ENCODE measurements at places on chromosomes 3 and 15.

DNA sequence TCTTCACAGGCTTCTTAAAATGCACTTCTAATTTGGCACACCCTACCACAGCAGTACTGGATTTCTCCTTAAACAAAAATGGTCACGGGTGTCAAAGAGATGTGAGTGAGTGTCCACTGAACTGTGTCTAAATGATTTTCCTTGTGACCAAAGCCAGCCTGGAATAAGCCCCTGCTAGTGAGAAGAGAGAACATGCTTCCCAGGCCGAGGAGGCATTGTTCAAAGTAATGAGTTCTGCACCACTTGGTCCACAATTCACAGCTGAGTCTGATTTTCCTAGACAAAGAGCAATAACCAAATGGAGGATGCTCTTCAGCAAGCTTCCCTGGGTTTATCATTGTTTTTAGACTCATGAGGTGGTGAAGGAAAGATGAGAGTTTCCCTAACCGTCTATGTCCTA lies 3.8 kb downstream of the PLCH1 start:
- no peak for DNase-seq

GRCh38 chr3:127915937-127916493 lies 983 bp downstream of the KBTBD12 start:
- DNase-seq = no peak

DNA sequence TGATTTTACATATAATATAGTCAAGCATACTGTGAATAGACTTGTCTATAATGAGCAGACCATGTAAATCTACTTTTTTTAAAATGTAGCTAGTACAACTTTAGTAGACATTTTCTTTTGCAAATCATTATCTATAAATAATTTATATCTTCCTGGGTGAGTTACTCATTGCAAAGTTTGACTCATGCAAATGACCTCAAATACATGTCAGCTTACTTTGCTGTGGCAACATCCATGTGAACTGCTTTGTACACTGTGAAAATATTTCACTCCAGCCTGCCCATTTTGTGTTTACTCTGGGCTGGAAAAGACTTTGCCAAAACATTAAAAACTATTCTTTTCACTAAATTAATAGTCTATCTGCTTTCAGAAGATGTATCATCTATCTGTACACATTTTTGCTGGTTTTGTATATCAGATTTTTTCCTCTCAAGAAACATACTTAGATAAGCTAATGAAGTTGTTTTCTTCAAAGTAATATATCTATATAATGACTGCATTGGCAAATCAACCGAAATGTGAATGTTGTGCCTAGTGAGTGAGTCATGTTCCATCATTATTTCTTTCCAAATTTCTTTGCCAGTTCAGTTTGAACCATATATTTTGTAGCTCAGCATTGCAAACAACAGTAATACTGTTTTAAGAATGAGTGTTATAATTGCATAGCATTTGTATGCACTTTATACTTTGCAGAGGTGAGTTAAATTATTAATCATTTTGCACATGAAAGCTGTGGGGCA lies 26.5 kb downstream of the IGSF10 start:
- DNase-seq = no peak

DNA sequence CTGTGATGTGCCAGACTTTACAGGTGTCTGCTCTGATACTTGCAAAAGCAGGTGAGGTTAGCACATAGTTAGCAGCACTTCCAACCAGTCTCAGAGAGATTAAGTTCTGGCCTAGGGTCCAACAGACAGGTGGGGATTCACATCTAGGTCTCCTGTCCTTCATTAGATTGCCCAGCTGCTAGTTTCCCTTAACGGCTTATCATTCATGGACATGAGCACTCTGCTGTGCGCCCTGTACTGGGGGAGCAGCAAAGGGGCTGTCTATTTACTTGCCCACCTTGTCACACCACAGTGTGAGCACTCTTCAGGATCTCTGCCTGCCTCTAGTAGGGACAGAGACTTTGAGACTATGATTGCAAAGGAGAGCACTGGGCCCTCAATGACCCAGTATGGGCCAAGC lies 8.7 kb downstream of the SPSB4 start:
- DNase-seq = no peak

DNA sequence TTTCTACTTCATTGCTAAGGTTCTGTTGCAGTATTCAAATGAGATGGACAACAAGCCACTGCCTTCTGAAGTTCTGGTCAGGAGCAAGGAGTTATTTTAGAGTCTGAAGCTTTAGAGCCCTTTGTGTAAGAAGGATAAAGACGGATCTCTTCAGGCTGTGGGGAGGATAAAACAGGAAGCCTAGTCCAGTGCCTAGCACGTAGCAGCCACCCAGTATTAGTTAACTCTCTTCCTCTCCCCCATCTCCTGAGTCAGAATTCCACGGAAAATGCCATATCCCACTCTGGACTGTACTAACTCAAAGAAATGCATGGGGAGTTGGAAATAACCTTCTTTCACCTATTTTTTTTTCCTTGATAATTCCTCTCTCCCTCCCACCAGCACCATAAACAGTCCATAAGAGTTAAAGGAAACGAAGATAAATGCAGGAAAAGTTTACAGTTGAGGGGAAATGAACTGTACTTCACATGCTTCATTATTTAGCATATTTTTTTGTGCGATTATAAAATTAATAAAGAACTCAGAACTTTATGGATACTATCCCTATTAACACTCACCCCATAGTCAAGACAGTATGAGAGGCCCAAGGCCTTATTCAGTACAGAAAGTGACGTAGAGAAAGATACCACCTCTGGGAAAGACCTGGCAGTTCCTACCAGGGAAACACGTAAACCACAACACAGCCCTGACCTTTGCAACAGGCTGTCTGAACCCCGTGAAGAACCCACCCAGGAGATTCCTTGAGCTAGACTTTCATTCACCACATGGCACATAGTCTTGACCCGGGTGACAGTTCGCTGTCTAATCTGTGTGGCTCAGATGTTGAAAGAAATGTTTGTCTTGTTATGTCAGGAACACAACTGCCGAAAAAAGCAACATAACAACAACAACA lies 9.2 kb downstream of the IGF2BP2 start:
- no peak for DNase-seq

GRCh38 chr3:100277255-100277800 lies 16.5 kb downstream of the TBC1D23 start:
- DNase-seq = no peak

GRCh38 chr3:112253301-112253971 lies 40.6 kb downstream of the SLC9C1 start:
- DNase-seq = no peak

DNA sequence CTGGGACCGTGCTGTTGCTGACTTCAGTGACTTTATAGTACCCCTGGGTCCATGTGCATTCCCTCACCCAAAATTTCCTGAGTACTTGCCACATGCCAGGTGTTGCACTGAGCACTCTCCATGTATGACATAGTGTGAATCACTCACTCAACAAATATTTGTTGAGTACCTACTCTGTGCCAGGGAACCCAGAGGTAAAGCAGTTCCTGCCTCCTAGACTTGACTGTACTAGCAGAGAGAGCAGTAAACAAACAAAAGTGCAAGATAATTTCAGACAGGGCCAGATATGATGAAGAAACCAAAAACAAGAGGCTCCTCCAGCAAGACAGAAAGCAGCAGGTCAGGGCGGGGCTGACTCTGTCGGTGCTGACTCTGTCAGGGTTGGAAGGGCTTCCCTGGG lies 12.2 kb downstream of the TGM4 start:
- no peak for DNase-seq

DNA sequence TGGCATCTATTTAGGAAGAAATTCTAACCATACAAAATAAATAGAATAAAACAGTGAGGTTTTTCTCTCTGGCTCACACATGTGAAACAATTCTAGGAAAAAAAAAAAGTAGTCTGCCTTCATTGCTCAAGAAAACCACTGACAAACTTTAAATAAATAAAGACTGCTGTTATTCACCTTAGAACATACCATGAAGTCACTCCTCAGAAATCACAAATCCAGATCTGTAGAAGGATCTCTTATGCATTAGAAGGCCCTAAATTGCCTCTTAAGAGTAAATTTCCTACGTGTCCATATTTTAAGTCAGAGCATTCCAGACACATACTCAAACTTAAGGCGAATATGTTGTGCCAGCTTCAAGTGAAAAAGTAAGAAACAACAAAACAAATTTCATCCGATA lies 217.3 kb downstream of the ZIC4 start:
- DNase-seq = no peak

DNA sequence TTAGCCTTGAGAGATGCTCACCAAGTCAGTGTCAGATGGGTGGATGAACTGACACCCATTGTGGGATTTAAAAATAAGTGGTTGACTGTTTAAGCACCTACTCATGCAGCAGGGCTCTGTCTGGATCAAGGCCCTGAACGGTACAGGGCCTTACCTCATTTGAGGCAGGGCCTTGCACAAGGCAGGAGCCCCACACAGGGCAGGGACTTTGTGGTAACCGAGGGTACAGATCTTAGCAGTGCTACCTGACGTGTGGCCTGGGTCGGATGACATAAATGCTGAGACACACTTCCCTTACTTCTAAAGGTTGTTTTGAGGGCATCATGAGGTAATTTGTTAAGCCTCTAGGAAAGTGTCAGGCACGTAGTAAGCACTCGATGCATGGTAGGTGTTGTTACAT lies 59.5 kb upstream of the PLXNA1 start:
- no peak for DNase-seq

Measured in NCI-H510A (cell line).